ENCODE measurements at places on chromosomes 7 and 10. TPM values are rescaled to one million over a fixed set of nuclear protein-coding genes. Genes with fewer than 3 reads are reported as not detected.

RAB19 gene
- not detected for total RNA-seq

PRSS37 gene
- not detected for total RNA-seq

SLC13A4 gene
- total RNA-seq = under 0.01 TPM

STAMBPL1 gene
- 34.0 TPM for total RNA-seq

ODAD2 gene
- total RNA-seq = 3.5 TPM

KCNH2 gene
- total RNA-seq = 4.4 TPM

SPDYE18 gene
- total RNA-seq = not detected

C10orf67 gene
- 0.11 TPM for total RNA-seq

DYDC1 gene
- total RNA-seq = not detected

PPP1R17 gene
- not detected for total RNA-seq

LIPN gene
- total RNA-seq = not detected

LFNG gene
- 6.1 TPM for total RNA-seq

GDI2 gene
- 560 TPM for total RNA-seq

AMPH gene
- 1.5 TPM for total RNA-seq

PDK4 gene
- total RNA-seq = 0.12 TPM

ZNF438 gene
- total RNA-seq = 2.3 TPM

NUTM2A gene
- not detected for total RNA-seq

THSD7A gene
- 0.50 TPM for total RNA-seq

RARRES2 gene
- total RNA-seq = 3.3 TPM

CALY gene
- 0.25 TPM for total RNA-seq

SPACDR gene
- 0.37 TPM for total RNA-seq

LRMDA gene
- total RNA-seq = 0.55 TPM

HGF gene
- 101 TPM for total RNA-seq

TEX36 gene
- total RNA-seq = not detected

BTBD16 gene
- total RNA-seq = not detected

VIM gene
- 6,217 TPM for total RNA-seq

JAZF1 gene
- total RNA-seq = 21.4 TPM

ZNF487 gene
- 5.5 TPM for total RNA-seq

MYO1G gene
- total RNA-seq = 0.11 TPM

CXCL12 gene
- total RNA-seq = 16.2 TPM

ASB10 gene
- not detected for total RNA-seq

PDCD4 gene
- 60.0 TPM for total RNA-seq

BMPER gene
- 5.0 TPM for total RNA-seq

CLRN3 gene
- not detected for total RNA-seq

TMEM236 gene
- total RNA-seq = 0.11 TPM

STEAP2 gene
- 19.0 TPM for total RNA-seq

CCDC172 gene
- not detected for total RNA-seq

CRPPA gene
- 1.3 TPM for total RNA-seq

CHN2 gene
- total RNA-seq = 0.87 TPM

VAX1 gene
- not detected for total RNA-seq

OR2A42 gene
- total RNA-seq = not detected

ANXA8L1 gene
- total RNA-seq = not detected

CYP3A4 gene
- not detected for total RNA-seq

GIMAP1 gene
- total RNA-seq = under 0.01 TPM

CRHR2 gene
- total RNA-seq = not detected

SLC13A1 gene
- total RNA-seq = not detected

EN2 gene
- total RNA-seq = not detected

DNAJC1 gene
- total RNA-seq = 70.6 TPM

SMARCD3 gene
- total RNA-seq = 35.7 TPM

GJC3 gene
- not detected for total RNA-seq

AGFG2 gene
- total RNA-seq = 4.4 TPM

AKR1C4 gene
- not detected for total RNA-seq

EBLN1 gene
- total RNA-seq = not detected

SLC12A9 gene
- 10.8 TPM for total RNA-seq

PRLHR gene
- not detected for total RNA-seq

TMEM213 gene
- total RNA-seq = not detected
